ENCODE measurements at places on chromosomes 1 and 21.

- H3K27me3 ChIP-seq = no peaks in the 10 kb centered on the region
- no peak for DNase-seq
- no peaks in the 10 kb centered on the region for H3K36me3 ChIP-seq
- H3K4me1 ChIP-seq = no peaks in the 10 kb centered on the region
These were observed 906 bp upstream of the ADARB1 start for GRCh38 chr21:45073301-45074047.

DNA sequence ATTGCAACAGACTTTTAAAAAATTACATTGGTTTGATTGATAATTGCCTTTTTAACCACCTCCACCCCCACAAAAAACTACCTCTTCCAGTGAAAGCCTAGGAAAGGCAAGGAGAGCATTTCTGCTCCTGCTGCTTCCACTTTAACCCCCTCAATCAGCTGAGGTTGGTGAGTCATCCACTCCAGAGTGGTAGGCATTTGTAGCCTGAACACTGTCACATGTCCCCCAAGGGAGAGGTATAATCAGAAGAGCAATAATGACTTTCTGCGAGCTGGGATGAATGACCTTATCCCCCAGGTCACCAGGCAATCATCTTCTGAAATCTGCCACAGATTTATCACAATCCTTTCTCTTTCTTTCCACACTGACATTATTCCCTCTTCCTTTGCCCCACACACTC lies 126.6 kb upstream of the CAMK1G start:
- no peak overlapping the region for H3K27ac ChIP-seq
- DNase-seq = no peak
- no peak overlapping the region for H3K4me3 ChIP-seq

GRCh38 chr1:217180443-217180842 lies 450.4 kb downstream of the GPATCH2 start:
- H3K4me3 ChIP-seq = no peak overlapping the region
- no peaks in the 10 kb centered on the region for H3K36me3 ChIP-seq
- no peaks in the 10 kb centered on the region for H3K4me1 ChIP-seq
- no peak overlapping the region for H3K27ac ChIP-seq
- H3K27me3 ChIP-seq = no peaks in the 10 kb centered on the region

- no peaks in the 10 kb centered on the region for H3K27me3 ChIP-seq
- H3K4me1 ChIP-seq = no peaks in the 10 kb centered on the region
- no peaks in the 10 kb centered on the region for H3K36me3 ChIP-seq
These were observed 109.3 kb downstream of the PRKAB2 start for GRCh38 chr1:147062956-147063355.

GRCh38 chr1:22100168-22100567 lies 42.7 kb downstream of the WNT4 start:
- DNase-seq = no peak
- H3K4me3 ChIP-seq = no peak overlapping the region
- no peaks in the 10 kb centered on the region for H3K4me1 ChIP-seq
- H3K36me3 ChIP-seq = peaks cover 40% of the 10 kb centered on the region
- no peaks in the 10 kb centered on the region for H3K27me3 ChIP-seq
- H3K27ac ChIP-seq = no peak overlapping the region

- no peaks in the 10 kb centered on the region for H3K36me3 ChIP-seq
- H3K27ac ChIP-seq = peak overlapping the region; percentile 65
- H3K4me1 ChIP-seq = peaks cover 34% of the 10 kb centered on the region
- peak overlapping the region; percentile 44 for H3K4me3 ChIP-seq
- H3K27me3 ChIP-seq = peaks cover 13% of the 10 kb centered on the region
These were observed 5.4 kb downstream of the FOXO6 start for GRCh38 chr1:41366455-41367287.

DNA sequence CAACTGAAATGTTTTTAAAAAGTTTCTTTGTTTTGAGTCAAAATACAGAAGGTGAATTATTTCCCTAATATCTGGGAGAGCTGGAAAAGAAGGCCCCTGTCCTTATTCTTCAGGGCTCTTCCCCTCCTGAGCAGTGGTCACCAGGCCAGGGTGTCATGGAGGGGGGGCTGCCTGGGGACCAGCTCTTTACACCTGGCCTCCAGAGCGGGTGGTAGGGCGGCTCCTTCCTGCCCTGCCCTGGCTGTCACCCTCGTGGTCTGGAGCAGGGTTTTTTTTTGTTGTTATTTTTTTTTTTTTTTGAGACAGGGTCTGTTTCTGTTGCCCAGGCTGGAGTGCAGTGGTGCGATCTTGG lies 6.6 kb downstream of the SKI start:
- H3K4me3 ChIP-seq = peak overlapping the region; percentile 88
- H3K27me3 ChIP-seq = no peaks in the 10 kb centered on the region
- H3K27ac ChIP-seq = peak overlapping the region; percentile 90
- H3K4me1 ChIP-seq = peaks cover 72% of the 10 kb centered on the region

- no peaks in the 10 kb centered on the region for H3K27me3 ChIP-seq
- H3K4me3 ChIP-seq = no peak overlapping the region
- H3K4me1 ChIP-seq = no peaks in the 10 kb centered on the region
- H3K27ac ChIP-seq = no peak overlapping the region
- no peaks in the 10 kb centered on the region for H3K36me3 ChIP-seq
These were observed 32.1 kb downstream of the CENPF start for GRCh38 chr1:214635086-214635485.

DNA sequence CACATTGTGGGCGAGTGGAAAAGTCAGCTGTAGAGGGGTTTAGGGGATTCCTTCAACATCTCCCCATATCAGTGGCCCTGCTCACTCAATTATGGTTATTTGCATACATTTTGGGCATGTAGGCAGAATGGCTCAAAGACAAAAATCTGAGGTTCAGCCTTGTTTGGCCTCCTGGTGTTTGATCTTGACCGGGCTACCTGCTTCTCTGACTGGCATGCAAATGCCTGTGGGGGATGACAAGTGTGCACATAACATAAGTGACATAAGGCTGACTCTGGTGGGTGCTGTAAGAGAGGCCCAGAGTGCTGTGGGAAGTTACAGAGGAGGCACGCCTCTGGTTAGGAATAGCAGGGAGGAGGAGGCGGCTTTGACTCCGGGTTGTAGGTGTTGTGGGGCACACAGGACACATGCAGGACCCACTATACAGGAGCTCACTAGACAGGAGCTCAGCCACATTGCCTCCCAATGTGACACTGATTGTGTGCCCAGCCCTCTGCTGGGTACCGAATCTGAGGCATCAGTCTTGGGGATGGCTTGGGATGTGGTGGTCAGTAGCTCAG lies 29.4 kb upstream of the IL19 start:
- no peak overlapping the region for H3K27ac ChIP-seq
- H3K4me3 ChIP-seq = no peak overlapping the region
- no peak for DNase-seq
- H3K4me1 ChIP-seq = peaks cover 13% of the 10 kb centered on the region
- no peaks in the 10 kb centered on the region for H3K27me3 ChIP-seq
- H3K36me3 ChIP-seq = no peaks in the 10 kb centered on the region

DNA sequence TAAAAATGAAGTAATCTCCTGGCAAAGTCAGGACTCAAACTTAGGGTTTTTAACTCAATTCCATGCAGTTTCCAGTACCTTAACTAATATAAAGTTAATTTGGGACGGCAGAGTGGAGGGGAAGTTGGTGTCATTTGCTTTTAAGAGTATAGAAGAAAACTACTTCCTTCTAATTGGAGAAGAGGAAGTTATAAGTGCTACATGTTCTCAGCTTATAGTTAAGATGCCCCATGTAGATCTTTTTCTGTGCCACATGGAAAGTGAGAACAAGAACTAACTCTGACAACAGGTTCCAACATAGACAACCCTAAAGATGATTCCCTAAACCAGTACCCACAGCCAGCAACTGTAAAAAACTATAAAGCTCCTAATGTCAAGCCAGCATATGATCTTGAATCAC lies 11.5 kb downstream of the RRAGC start:
- no peaks in the 10 kb centered on the region for H3K27me3 ChIP-seq
- H3K27ac ChIP-seq = no peak overlapping the region
- no peaks in the 10 kb centered on the region for H3K4me1 ChIP-seq
- no peak for DNase-seq

GRCh38 chr1:70117046-70117445 lies 88.3 kb downstream of the LRRC40 start:
- H3K4me3 ChIP-seq = no peak overlapping the region
- DNase-seq = no peak
- no peaks in the 10 kb centered on the region for H3K4me1 ChIP-seq
- no peaks in the 10 kb centered on the region for H3K27me3 ChIP-seq
- no peaks in the 10 kb centered on the region for H3K36me3 ChIP-seq
- no peak overlapping the region for H3K27ac ChIP-seq

GRCh38 chr21:46385846-46386733 lies 62.1 kb downstream of the PCNT start:
- no peak overlapping the region for H3K27ac ChIP-seq
- no peak for DNase-seq
- H3K4me3 ChIP-seq = no peak overlapping the region
- no peaks in the 10 kb centered on the region for H3K27me3 ChIP-seq

GRCh38 chr1:47434051-47434842 lies 3.6 kb upstream of the FOXD2 start:
- H3K27ac ChIP-seq = peak overlapping the region; percentile 37
- H3K4me3 ChIP-seq = peak overlapping the region; percentile 19
- H3K36me3 ChIP-seq = no peaks in the 10 kb centered on the region
- no peaks in the 10 kb centered on the region for H3K27me3 ChIP-seq

GRCh38 chr1:24948079-24948827 lies 18.2 kb upstream of the RUNX3 start:
- H3K4me3 ChIP-seq = no peak overlapping the region
- no peaks in the 10 kb centered on the region for H3K4me1 ChIP-seq
- H3K27me3 ChIP-seq = no peaks in the 10 kb centered on the region
- no peak overlapping the region for H3K27ac ChIP-seq

DNA sequence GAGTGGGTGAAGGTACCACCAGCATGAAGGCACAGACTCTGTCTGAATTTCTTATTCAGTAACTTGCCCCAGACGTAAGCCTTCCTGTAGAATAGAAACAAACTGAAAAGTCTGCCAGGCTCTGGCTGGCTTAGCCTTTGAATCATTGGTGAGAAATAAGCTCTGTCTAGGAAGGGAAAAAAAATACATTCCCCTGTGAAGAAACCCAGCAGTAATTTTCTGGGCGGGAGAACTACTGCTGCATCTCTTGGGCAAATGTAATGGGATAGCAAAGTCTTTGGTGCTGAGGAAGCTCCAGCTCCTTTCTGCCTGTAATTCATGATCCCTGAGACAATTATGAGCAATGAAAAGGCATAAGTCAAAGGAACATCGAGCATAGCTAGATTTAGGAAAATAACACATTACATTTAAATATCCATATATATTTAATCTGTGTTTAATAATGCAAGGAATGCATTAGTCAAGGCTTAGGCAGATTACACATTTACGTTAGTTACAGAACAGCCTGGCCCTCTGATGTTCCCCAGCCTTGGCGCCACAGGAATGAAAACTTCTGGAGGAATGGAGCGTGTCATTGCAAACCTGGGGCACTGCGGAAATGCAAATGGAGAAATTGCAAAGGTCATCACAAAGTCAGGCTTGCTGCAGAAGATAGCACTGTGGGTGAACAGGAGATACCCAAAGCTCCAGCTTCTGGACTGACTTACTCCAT lies 216.3 kb upstream of the CAMK1G start:
- H3K4me1 ChIP-seq = no peaks in the 10 kb centered on the region
- no peaks in the 10 kb centered on the region for H3K27me3 ChIP-seq
- H3K36me3 ChIP-seq = no peaks in the 10 kb centered on the region
- DNase-seq = no peak
- no peak overlapping the region for H3K4me3 ChIP-seq

GRCh38 chr21:35540950-35541638 lies 492.0 kb upstream of the RUNX1 start:
- H3K27ac ChIP-seq = no peak overlapping the region
- H3K4me1 ChIP-seq = no peaks in the 10 kb centered on the region
- H3K4me3 ChIP-seq = no peak overlapping the region
- H3K27me3 ChIP-seq = no peaks in the 10 kb centered on the region

GRCh38 chr1:4684864-4685522 lies 30.6 kb downstream of the AJAP1 start:
- no peak overlapping the region for H3K27ac ChIP-seq
- no peaks in the 10 kb centered on the region for H3K4me1 ChIP-seq
- H3K4me3 ChIP-seq = no peak overlapping the region
- H3K27me3 ChIP-seq = no peaks in the 10 kb centered on the region
